ENCODE measurements at places on chromosomes 6 and 20. TPM values are rescaled to one million over a fixed set of nuclear protein-coding genes. Genes with fewer than 3 reads are reported as not detected.

GRCh38 chr20:21569586-21569985 lies 55.7 kb upstream of the NKX2-2 start:
- no peaks in the 10 kb centered on the region for H3K36me3 ChIP-seq
- no peak overlapping the region for H3K27ac ChIP-seq
- no peak overlapping the region for H3K4me3 ChIP-seq
- peaks cover 12% of the 10 kb centered on the region for H3K27me3 ChIP-seq
- H3K4me1 ChIP-seq: peaks cover 6% of the 10 kb centered on the region

DNA sequence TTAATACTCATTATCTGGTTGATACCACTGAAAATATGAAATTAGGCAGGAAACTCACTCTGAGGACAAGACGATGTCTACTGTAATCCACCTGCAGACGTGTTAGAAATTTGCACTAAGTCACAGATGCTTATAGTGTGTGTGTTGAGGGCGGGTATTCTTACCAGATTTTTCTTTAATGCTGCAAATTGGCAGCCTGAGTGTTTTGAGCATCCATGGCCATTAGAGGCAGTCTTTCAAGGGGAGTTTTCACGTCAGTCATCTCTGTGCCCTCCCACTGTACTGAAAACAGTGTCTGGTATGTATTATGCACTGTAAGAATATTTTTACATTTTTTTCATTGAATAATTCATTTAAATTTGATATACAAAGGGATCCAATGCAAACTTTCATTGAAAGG lies 266.5 kb upstream of the QKI start:
- no peak overlapping the region for H3K27ac ChIP-seq
- H3K4me1 ChIP-seq: no peaks in the 10 kb centered on the region
- H3K36me3 ChIP-seq: no peaks in the 10 kb centered on the region
- no peak overlapping the region for H3K4me3 ChIP-seq

DNA sequence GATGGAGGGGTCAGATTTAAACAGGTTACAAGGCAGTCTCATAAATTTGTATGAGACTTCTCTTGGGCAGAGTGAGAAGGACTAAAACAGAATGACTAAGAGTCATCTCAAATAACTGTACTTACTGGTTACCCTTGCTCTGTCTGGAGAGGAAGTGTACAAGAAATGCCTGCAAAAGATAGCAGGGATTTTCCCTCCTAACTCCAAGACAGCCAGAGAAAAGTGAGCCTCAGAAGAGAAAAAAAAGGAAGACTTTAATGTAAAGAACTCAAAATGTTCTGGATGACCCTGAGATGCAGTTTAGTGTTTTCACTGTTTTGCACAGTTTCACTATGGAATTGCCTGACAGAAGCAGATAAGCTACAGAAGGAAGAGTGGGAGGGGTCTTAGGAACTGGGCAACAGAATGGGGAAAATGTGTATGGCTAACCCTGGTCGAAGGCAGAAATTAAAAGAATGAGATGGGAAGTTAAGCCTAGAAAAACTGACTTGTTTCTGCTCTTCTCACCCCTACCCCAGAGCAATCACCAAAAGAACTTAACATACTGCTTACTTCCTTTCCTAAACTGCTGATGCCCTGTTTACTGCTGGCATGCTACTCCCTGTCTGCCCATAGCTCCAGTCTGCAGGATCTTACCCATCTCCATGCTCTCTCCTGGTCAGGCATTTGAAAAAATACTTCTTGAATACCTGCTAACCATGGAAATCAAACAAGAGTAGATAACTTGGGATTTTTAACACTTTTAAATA lies 98.1 kb upstream of the MARCKS start:
- H3K4me1 ChIP-seq: peaks cover 6% of the 10 kb centered on the region
- no peaks in the 10 kb centered on the region for H3K36me3 ChIP-seq
- no peak for DNase-seq
- no peak overlapping the region for H3K4me3 ChIP-seq

- no peaks in the 10 kb centered on the region for H3K36me3 ChIP-seq
- no peak for DNase-seq
- H3K4me1 ChIP-seq: no peaks in the 10 kb centered on the region
- H3K4me3 ChIP-seq: no peak overlapping the region
- H3K27me3 ChIP-seq: no peaks in the 10 kb centered on the region
Measured at GRCh38 chr6:78243519-78243918, 590.7 kb downstream of the MEI4 start.

The IMPG1 gene
- total RNA-seq: not detected
